ENCODE measurements at places on chromosomes 1 and 21.

GRCh38 chr21:40660461-40660860 lies 186.5 kb downstream of the DSCAM start:
- no peak for DNase-seq

GRCh38 chr21:45517249-45518065 lies 24.8 kb downstream of the SLC19A1 start:
- DNase-seq, result peak; percentile 64

DNA sequence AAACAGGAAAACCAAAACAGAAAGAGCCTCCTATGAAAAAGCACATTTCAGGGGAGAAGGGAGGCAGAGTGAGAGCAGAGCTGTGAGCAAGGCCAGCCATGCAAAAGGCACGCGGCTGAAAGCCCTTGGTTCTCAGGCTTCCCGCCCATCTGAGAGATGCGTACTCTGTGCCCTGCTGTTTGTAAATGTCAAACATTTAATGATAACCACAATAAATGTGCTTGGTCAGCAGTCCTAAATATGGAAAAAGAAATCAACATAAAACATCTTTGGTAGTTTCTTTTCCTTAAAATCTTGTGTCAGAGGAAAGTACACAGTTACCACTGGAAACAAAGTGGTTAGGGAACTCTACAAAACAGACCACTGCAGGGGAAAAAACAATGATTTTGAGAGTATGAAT lies 283.1 kb downstream of the DSCAM start:
- DNase-seq, result no peak

DNA sequence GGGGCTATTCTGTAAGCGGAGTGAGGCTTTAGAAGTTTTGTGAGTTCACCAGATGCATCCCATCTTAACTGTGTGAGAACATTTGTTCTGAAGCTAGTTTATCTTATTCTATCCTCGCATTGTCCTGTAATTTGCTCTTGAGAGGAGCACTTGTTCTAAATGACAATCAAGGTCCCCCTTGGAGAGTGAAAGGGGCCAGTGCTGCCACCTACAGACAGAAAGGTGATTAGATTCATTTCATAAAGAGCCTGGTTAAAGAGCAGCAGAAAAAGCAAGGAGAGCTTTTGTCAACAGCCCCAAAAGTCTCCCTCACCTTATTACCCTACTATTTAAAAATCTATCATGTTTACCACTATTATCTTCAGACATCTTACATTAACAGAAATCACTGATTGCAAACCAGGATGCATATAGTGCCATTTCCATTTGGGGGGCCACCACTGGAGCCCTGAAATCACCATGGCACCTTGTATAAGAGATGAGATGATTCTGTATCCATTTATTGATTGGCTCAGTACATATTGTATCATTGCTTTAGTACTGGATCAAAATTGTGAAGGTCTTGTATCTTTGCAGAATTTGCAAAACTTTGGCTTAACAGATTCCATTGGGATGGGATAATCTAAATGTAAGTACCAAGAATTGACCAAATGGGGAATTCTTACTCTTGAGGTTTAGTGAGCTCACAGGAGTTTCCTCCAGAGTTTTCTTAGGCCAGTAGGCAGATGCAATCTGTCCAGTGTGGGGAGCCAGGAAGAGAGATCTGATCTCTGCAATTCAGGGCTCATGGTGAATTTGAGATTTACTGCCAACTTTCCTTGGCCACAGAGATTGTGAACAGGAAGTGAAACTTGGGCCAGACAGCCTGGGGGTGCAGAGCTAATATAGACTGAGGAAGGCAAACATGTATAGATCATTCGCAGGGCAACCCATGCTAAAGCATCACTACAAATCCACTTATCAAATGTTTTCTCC lies 64.3 kb upstream of the TRABD2B start:
- DNase-seq, result no peak

- DNase-seq, result no peak
These were observed 2.3 kb downstream of the RCC2 start for GRCh38 chr1:17437260-17437579.

DNA sequence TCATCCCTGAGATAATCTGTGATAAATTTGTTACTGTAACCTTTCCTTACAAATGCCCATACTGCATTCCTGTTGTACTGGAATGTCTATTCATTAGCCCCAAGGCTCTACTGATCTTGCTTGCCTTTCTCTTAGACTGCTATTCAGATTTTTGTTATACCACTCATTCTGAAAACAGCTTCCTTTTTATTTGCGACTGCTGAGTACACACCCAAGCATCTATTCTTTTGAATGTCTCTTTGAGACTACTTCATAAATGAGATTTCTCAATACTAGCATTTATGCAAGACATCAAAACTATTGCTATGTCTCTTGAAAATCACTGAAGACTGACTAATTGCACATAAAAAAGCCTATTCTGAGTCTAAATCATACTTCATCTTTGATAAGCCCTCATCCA lies 38.6 kb downstream of the DENND1B start:
- DNase-seq, result no peak

GRCh38 chr1:147236959-147237791 lies 5.3 kb upstream of the CHD1L start:
- no peak for DNase-seq

DNA sequence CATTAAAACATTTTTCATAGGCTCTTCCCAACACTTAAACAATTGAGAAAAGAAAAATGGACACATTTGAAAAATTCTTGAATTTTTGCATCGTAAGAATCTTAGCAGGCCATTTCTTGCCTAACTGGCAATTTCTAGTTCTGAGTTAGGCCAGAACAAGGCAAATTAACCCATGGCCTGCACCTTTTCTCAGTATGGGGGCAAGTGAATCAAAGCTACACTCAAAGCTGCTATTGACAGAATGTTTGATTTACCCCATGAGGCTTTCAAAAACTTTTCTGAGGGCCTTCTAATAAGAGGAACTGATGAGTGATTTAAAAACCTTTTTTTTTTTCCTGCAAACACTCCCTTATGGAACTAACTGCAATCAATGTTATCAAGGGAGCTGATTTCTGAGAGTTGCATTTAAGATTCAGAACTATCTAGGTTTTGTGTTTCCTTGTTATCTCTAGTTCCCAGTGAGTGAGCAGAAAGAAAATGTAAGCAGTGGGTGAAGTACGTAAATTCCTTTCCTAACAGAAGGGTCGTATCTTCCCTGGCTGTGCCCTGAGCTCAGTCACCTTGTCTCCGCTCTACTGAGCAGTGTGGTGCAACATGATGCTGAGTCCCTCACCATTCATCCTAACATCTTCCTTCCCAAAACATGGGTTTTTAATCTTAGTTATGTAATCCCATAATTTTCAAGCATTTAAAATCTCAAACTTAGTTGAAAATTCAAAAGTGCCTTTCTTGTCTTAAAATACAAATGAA lies 353.7 kb downstream of the DPYD start:
- DNase-seq, result no peak

DNA sequence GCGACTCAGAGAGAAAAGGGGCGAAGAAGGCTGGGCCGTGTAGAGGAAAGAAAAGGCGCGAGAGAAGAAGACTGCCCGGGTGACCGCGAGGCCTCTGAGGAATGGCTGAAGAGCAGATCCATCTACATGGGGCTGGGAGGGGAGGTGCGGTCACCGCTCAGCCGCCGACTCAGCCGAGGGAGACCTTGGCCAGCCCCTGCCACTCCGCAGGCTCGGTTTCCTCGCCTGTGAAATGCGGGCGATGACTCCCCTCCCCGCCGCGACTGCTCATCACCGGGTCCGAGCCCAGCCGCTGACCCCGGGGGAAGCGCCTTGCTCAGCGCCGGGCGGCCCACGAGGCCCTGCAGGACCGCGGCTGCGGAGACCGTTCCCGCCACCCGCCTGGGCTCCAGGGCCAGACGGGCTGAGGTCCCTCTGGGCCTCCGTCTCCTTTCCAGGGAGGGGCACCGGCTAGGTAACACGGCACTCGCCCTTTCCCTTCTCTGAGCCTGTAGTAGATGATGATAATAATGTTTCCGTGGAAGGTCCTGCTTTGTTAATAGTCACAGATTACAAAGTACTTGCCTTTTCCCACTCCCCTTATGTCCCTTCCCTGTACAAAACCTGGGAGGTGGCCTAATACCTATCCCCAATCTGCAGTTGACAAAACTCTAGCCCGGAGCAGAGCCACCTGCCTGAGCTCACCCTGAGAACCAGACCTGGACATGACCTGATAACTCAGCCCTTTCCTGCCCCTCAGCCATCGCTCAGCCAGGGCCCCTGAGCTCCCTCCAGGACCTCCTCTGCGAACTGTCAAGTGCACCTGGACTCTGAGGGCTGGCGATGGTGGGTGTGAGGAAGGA lies 1.6 kb upstream of the BSND start:
- no peak for DNase-seq

- peak; percentile 80 for DNase-seq
These were observed 6.1 kb upstream of the RNF223 start for GRCh38 chr1:1080122-1080757.

- DNase-seq, result no peak
These were observed 18.2 kb downstream of the SCCPDH start for GRCh38 chr1:246742396-246742795.

DNA sequence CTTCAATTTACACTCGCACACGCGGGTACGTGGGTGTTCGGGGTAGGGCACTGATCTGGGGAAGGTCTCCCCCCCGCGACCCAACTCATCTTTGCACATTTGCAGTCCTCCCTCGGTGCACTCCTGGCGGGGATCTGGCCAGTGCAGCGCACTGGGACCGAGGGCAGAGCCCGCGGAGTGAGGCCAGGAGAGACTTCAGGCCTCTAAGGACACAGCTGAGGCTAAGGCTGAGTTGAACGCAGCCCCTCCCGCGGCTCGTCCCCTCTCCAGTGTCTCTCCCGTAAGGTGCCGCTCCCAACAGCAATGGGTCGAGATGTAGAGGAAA lies 936 bp upstream of the NCAM2 start:
- DNase-seq, result no peak

GRCh38 chr1:206508956-206509355 lies 1.6 kb downstream of the RASSF5 start:
- DNase-seq, result no peak

GRCh38 chr1:87757676-87758075 lies 429.0 kb downstream of the LMO4 start:
- peak; percentile 45 for DNase-seq

GRCh38 chr1:23118957-23119792 lies 49.5 kb downstream of the LUZP1 start:
- DNase-seq, result no peak

GRCh38 chr1:119868176-119868575 lies 28.1 kb downstream of the ADAM30 start:
- DNase-seq, result no peak

DNA sequence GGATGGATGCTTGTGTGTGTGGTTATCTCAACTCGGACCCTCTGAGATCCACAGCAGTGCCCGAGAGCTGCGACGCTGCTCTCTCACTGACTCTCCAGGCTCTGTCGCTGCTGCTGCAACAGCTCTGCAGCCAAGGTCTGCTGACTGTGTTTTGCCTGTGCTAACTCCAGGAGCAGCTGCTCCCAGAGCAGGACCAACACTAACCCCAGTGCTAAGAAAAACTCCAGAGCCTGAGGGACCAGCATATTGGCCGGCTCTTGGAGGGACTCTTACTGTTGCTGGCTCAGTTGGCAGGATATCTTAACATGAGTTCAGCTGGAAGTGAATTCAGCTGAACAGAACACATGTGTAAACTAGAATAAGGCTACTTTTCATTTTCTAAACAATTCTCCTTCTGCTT lies 4.4 kb downstream of the LCE2C start:
- no peak for DNase-seq

DNA sequence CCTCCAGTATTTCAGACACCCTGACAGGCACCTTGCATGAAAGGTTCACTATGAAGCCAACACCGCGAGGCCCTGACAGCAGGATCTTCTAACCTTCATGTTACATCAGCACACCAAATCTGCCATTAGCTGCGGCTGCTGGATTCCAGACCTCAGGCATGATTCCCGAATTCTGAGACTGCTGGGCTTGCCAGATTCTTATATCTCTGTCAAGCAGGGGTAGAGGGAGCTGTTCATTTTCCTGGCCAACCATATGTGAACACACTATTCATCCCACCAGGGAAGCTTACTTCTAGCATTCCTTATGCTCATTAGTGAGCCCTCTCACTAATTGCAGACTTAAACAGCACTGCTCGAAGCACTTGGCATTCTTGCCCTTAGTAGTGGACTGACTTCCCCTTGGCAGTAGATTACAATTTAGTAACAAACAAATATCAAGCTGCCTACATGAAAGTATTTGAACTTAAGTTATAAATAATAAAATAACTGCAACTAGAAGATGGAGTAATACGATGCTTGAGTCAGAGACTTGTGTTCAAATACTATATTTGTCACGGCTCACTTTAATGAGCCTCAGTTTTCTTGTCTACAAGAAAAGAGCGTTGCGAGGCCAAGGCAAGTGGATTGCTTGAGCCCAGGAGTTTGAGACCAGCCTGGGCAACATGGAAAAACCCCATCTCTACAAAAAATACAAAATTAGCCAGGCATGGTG lies 43.3 kb downstream of the NID1 start:
- DNase-seq, result no peak

- no peak for DNase-seq
These were observed 187.0 kb upstream of the HP1BP3 start for GRCh38 chr1:20974069-20974468.

DNA sequence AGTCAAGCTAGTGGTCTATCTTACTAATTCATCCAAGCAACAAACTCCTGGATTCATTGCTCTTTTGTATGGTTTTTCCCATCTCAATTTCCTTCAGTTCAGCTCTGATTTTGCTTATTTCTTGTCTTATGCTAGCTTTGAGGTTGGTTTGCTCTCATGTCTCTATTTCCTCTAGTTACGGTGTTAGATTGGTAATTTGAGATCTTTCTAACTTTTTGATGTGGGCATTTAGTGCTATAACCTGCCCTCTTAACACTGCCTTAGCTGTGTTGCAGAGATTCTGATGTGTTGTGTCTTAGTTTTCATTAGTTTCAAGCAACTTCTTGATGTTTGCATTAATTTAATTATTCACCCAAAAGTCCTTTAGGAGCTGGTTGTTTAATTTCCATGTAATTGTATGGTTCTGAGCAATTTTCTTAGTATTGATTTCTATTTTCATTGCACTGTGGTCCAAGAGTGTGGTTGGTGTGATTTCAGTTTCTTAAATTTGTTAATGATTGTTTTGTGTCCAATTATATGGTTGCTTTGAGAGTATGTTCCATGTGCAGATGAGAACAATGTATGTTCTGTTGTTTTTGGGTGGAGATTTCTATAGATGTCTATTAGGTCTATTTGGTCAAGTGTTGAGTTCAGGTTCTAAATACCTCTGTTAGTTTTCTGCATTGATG lies 154.6 kb downstream of the PLPPR5 start:
- DNase-seq, result no peak

DNA sequence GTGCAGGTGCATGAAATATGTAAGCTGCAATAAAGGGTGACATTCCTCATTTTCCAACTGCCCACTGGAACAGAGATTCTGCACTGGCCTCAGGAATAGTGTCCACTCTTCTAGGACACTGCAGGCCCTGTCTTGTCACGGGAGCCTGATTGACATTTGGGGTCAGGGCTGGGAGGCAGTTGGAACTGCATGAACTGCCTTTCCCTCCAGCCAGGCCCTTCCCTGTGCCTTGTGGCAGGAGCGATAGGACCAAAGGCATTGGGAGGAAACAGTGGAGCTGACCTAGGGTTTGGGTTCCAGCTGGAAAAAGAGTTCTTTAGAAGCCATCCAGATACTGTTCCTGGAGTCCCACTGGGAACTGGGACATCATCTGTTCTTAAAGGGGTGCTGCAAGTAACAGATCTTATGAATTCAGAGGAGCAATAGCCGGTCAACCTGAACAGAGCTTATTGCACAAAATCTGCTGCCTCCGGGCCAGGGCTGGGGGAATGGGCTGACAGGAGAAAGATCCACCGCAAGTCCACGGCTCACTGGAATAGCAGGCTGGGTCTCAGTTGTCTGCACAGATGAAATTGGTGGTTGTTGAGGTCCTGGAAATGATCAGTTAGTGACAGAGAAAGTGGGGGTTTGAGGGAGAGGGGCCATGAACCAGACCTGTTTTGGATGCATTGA lies 451.7 kb downstream of the CAMTA1 start:
- no peak for DNase-seq

Data from lower lobe of right lung (tissue), 2 donors.